ENCODE measurements at places on chromosomes 1 and 21.

DNA sequence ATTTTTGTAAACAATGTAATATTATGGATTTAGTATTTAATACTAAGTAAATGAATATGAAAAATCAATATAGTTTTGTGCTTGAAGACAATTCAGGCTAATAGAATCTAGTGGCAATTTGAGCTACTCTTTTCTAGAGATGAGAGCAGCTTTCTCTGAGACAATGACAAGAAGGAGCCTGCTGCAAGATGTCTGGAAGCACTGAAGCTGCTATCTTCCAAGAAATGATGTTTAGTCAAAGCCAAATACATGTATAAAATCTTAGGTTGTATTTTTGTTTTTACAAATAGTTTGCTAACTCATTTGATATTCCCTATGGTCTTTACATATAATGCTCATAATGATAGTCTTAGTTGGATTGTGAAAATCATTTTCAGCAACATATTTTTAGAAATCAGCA, 103.9 kb upstream of the COL24A1 start:
- DNase-seq: no peak

DNA sequence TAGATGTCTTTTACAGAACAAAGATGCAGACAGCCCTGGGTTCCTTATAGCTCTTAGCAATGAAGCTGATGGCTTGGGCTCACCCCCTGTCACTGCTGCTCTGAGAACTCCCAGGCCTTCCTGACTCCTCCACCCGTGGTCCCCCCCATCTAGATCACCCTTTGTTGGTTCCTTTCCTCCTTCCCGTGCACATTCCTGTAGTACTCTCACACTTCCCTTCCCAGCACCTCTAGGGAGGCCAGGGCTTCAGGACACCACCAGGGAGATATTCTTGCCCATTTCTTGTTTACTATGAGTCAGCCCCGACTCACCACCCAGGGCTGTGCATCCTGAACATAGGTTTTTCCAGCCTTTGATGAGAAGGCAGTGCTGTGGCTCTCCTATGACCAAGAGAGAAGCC, 14.4 kb upstream of the NOS1AP start:
- no peak for DNase-seq

GRCh38 chr1:178278916-178279686, 185.2 kb downstream of the RASAL2 start:
- DNase-seq: no peak

- no peak for DNase-seq
These were observed 248.9 kb downstream of the KCNJ6 start for GRCh38 chr21:37667380-37667779.

GRCh38 chr1:238152119-238152518, 261.4 kb upstream of the ZP4 start:
- no peak for DNase-seq

- DNase-seq: no peak
These were observed 17.0 kb upstream of the CAPN8 start for GRCh38 chr1:223682502-223682901.

- no peak for DNase-seq
These were observed 338.2 kb downstream of the ASTN1 start for GRCh38 chr1:176826265-176826664.

DNA sequence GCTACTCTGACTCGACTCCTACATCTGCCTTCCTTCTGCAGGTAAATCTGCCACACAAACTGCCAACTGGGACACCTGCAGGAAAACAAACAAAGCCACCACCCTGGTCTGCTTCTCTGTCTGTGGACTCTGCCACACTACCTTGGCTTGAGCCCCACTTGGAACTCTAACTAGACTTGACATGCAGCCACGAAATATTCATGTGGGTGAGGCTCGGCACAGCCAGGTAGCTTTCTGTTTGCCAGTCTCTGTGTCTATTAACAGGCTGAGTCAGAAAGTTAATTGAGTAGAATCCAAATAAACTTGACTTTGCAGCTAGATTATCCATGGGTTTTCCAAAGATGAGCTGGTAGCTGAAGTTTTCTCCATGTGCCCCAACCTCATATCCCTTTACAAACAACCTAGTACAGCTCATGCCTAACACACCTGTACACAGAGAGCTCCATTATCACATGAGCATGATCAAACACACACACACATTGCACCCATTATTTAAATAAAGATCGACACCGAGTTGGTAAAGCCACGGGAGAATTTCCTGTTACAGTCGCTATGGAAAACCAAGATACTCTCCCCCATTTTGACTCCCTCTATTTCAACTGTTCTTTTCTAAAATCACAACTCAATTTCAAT, 808 bp downstream of the C1orf116 start:
- no peak for DNase-seq

DNA sequence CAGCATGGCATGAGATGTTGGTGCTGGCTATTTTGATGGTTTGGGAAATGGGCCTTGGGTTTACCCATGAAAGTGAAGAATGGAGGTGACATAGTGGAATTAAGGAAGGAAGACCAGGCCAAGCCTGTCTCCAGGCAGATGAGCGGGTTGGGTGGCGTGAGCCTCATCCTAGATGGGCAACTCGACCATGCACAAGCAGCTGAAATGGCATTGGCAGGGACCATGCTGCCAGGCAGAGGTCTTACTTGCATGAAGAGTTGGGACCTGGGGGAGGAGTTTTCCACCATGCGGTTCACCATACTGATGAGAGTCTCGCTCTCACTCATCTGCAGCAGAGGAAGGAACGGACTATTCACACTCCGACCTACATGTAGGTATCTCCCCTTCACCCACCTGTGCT, 37.5 kb upstream of the GOLT1A start:
- DNase-seq: no peak

- DNase-seq: no peak
These were observed 21.8 kb downstream of the GBP2 start for GRCh38 chr1:89104147-89104546.

DNA sequence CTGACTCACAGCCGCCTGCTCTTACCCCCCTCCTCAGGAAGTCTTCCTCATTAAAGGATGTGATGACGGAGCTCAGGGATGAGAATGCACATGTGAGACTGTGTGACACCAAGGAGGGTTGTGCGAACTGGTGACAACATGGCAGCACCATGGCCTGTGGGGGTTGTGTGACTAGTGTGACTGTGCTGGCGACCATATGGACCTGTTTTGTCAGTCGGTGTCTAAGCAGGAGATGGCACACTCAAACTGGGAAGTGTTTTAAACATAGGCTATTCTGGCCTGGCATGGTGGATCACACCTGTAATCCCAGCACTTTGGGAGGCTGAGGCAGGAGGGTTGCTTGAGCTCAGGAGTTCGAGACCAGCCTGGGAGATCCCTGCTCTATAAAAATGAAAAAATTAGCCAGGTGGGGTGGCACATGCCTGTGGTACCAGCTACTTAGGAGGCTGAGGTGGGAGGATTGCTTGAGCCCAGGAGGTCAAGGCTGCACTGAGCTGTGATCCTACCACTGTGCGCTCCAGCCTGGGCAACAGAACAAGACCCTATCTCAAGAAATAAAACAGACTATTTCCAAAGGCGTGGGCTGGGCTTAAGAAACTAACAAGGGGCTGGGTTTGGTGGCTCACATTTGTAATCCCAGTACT, 7.4 kb downstream of the TRNP1 start:
- DNase-seq: no peak

DNA sequence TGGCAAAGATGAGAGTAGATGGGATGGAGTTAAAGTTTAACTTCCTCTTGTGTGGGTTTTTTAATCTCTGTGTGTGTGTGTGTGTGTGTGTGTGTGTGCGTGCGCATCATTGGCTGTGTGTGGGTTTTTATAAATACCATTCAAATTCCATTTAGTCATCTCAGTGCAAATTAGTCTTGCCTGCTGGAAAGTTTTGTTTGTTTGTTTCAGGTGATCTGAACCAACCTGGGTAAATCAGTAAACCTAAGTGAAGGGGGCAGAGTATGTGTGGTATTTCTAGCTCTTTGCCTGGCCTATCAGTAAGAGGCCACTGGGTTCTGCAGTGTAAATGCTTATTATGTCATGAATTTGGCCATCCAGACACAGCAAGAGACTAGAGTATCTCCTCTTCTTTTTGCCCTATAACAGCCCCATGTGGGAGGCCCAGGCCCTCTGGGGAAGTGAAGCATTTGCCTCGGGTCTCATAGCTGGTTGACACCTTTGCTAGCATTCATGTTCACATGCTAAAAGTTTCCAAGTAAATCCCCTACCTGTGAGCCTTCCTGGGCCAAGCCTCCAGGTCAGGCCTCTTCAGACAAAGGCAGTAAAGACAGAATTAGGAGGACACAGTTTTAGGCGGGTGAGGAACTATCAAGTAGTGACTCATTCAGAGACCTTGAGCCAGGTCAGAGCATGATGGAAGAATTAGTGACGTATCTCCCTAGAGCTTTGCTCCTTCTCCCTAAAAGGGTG, 14.7 kb downstream of the INTS3 start:
- DNase-seq: peak; percentile 26

DNA sequence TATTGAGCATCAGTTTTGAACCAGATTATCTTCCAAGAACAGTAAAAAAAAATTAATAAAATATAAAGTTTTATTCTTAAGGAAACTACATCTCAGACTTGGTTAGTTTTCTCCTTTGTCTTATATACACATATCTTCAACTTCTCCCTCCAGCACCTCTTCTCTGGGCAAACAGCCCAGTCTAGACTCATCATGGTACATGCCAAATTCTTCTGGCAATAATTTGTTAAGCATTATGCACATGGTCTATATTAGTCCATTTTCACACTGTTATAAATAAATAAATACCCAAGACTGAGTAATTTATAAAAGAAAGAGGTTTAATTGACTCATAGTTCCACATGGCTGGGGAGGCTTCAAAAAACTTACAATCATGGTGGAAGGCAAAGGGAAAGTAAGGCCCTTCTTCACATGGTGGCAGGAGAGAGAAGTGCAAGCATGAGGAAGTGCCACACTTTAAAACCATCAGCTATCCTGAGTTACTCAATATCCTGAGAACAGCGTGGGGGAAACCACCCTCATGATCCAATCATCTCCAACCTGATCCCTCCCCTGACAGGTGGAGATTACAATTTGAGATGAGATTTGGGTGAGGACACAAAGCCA, 108.7 kb upstream of the RNPC3 start:
- DNase-seq: peak; percentile 6

DNA sequence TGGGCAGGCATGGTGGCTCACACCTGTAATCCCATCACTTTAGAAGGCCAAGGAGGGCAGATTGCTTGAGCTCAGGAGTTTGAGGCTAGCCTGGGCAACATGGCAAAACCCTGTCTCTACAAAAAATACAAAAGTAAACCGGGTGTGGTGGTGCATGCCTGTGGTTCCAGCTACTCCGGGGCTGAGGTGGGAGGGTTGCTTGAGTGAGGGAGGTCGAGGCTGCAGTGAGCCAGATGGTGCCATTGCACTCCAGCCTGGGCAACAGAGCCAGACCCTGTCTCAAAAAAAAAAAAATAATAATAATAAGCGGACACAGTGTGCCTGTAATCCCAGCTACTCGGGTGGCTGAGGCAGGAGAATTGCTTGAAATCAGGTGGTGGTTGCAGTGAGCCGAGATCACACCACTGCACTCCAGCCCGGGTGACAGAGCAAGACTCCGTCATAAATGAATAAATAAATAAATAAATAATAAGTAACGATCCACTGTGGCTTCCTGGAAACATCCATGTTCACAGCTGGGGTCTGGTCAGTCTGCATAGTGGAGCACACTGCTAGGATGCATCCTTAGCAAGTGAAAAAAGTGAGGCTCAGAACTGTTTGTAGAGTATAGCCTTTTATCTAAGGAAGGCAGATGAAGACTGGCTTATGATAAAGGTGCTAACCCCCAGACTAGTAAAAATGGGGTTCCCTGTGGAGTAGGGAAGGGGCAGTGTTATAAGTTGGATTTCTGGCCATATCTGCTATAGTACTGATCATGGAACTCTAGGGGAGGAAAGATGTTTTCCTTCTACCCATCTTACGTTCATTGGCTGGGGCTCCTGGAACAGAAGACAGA, 15.7 kb downstream of the PKNOX1 start:
- DNase-seq: peak; percentile 66

DNA sequence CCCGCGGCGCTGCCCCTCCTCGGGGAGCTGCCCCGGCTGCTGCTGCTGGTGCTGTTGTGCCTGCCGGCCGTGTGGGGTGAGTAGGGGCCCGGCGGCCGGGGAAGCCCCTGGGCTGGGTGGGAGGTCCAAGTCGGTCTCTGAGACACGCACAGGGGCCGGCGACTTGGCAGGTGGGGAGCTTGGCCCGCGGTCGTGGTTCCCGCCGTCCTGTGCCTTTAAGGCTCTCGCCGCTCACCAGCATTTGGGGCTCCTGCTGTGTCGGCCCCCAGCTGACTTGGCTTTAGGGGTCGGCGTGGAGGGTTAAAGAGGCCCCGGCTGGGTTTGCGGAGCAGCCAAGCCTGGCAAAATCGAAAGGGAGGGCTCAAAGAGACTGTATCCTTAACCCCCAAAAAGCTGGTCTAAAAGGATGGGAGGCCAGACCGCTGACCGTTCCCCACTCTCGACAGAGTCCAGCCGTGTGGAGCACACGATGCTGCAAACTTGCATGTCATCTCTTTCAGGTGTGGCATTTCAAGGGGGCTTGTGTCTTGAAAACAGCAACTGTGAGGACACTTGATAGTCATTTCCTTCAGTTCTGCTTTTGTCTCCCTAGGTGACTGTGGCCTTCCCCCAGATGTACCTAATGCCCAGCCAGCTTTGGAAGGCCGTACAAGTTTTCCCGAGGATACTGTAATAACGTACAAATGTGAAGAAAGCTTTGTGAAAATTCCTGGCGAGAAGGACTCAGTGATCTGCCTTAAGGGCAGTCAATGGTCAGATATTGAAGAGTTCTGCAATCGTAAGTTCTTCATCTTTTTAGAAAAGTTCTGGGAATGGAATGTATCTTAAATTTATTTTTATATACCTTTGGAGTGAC, 540 bp downstream of the CD55 start:
- peak; percentile 56 for DNase-seq

GRCh38 chr1:178818416-178818815, 52.5 kb downstream of the ANGPTL1 start:
- no peak for DNase-seq

DNA sequence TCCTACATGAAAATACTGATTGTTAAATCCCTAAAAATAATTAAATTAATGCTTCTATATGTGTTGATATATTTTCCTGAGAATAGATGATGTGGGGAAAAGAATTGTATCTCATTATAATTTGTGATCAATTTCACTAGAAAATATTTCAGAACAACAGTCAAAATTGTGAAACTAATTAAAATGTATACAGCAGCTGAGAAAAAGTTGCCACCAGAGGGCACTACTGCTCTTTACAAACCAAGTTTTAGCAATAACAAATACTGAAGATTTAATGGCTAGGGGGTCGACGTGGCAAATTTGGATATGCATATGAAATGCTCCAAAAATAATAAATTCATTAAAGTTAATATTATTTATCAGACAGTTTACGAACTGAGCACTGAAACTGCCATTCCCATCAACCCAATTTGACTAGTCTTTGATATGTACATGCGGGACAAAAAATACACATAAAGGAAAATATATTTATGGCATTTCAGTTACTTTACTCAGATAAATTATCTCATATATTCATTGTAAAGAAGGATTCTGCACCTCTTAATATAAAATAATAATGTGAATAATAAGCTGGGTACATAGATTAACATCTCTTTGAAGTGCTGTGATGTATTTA, 96.3 kb upstream of the TMPRSS15 start:
- DNase-seq: peak; percentile 56

Data from NB4 (cell line).